ENCODE measurements at places on chromosomes 5 and 9.

- DNase-seq, result no peak
Observed at GRCh38 chr9:72352911-72353388, 12.1 kb downstream of the ZFAND5 start.

- peak; percentile 45 for DNase-seq
Observed at GRCh38 chr9:79700607-79701360, 129.0 kb downstream of the TLE4 start.

DNA sequence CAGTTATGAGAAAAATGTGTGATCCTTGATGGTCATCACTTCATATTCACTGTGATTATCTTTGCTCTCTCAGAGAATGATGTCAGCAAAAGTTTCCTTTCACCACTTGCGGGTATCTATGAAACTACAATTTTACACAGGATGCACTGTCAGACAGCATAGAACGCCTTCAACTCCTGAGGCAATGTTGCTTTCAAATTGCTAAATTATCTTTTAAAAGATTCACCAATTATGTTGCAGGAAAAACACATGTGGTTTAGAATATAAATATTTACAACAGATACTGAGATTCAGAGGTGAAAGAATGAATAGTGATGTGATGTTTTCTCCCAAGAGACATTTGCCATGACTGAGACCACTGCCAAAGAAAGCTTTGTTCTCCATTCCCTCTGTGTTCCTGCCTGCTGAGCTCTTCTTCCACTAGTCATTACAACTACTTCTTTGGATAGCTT lies 879.8 kb upstream of the DMAC1 start:
- DNase-seq, result no peak

DNA sequence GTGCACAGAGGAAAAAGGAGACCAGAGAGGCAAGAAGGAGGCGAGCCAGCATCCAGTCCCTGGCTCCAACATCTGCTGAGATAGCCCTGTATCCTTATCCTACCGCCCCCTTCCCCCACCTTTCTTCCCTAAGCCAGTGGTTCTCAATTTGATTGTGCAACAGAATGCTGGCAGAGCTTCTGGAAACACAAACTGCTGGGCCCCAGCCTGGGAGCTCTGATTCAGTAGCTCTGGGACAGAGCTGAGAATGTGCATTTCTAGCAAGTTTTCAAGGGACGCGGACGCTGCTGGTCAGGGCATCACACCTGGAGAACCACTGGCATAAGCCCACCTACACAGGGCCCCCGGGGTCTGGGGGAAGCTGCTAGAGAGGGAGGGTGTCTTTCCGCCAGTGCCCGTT lies 21.1 kb downstream of the AK8 start:
- DNase-seq, result peak; percentile 77

GRCh38 chr9:14288433-14288832 lies 25.5 kb downstream of the NFIB start:
- no peak for DNase-seq

- peak; percentile 99 for DNase-seq
Observed at GRCh38 chr5:96226941-96227552, 206.0 kb downstream of the PCSK1 start.

DNA sequence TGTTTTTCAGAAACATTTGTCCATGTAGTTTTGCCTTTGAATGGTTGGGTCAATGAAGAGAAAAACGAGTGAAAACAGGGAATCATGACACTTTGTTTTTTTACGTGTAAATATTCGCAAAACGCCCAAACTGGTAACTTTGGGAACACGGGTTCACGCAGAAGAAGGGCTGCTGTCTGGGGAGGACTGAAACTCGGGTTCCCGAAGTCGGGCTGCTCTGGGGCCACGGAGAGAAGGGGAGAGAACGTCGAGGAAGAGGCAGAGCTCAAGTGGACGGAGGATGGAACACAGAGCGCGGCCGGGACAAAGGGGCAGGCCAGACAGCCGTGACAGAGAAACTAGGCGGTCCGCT lies 478 bp upstream of the SETD9 start:
- no peak for DNase-seq

- DNase-seq, result no peak
Observed at GRCh38 chr5:54311176-54311677, 854 bp upstream of the ARL15 start.

GRCh38 chr9:15299374-15299939 lies 7.6 kb downstream of the TTC39B start:
- no peak for DNase-seq

- DNase-seq, result peak; percentile 48
Observed at GRCh38 chr9:83199240-83199639, 136.3 kb upstream of the RASEF start.

- no peak for DNase-seq
Observed at GRCh38 chr5:143130613-143131305, 272.7 kb downstream of the NR3C1 start.

GRCh38 chr5:72818866-72819534 lies 2.5 kb downstream of the TNPO1 start:
- peak; percentile 57 for DNase-seq

GRCh38 chr9:93820667-93821306 lies 134.4 kb downstream of the BARX1 start:
- DNase-seq, result no peak

- no peak for DNase-seq
Observed at GRCh38 chr9:80320916-80321315, 749.2 kb downstream of the TLE4 start.

Data from AG10803 (cell line).